ENCODE measurements at places on chromosomes 13 and 19.

DNA sequence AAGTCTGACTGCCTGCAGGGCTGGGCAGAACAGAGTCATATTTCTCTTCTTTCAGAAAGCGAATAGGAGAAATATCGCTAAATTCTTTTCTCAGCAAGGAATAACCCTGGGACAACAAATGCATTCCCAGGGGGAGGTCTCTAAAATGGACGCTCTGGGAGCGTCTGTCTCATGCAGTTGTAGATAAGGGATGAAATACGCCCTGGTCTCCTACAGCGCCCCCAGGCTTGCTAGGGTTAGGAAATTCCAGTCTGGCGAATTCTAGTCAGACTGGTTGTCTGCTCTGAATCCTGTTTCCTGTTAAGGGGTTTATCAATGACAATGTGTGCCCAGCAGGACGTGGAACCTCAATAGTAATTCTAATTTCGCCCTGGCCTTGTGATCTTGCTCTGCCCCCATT lies 1214.1 kb downstream of the DIAPH3 start:
- no peak for DNase-seq

DNA sequence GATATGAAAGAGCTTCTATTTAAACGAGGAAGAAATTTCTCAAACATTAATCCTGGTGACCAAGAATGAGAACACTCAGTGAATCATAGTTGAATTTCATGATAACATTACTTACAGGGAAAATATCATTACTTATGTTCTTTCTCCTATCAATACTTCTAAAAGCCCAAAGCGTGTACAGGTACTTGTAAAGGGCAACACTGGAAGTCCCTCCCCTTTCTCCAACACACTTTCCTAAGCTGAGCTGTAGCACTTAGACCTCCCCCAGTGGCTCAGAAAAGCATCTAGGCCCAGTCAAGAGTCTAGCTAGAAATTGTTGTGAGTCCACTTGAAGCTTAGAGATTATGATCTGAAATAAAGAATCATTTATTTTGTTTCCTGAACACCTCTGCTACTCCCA lies 150.7 kb downstream of the ABCC4 start:
- DNase-seq, result no peak

GRCh38 chr19:55322204-55322885 lies 2.8 kb downstream of the TMEM150B start:
- DNase-seq, result no peak

- no peak for DNase-seq
Measured at GRCh38 chr13:86541461-86541860, 742.2 kb upstream of the SLITRK6 start.

GRCh38 chr13:31898378-31899071 lies 133.0 kb upstream of the FRY start:
- no peak for DNase-seq

DNA sequence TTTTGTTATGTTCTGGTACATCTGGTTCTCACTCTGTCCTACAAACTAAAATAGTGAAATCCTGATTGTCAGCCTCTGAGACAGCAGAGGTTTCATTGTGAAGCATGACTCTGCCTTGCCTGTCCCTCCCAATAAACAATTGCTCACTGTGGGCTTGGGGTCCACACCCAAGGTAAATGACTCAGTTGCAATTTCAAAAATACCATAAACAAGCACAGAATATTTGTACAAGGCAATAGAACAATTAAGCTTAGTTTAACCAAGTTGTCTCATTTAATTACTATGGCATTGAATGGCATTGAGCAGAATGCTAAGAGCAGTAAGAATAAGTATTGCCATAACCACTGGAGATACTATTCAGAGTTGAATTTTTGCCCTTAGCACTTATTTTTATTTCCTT lies 353.6 kb downstream of the SPRY2 start:
- DNase-seq, result no peak

DNA sequence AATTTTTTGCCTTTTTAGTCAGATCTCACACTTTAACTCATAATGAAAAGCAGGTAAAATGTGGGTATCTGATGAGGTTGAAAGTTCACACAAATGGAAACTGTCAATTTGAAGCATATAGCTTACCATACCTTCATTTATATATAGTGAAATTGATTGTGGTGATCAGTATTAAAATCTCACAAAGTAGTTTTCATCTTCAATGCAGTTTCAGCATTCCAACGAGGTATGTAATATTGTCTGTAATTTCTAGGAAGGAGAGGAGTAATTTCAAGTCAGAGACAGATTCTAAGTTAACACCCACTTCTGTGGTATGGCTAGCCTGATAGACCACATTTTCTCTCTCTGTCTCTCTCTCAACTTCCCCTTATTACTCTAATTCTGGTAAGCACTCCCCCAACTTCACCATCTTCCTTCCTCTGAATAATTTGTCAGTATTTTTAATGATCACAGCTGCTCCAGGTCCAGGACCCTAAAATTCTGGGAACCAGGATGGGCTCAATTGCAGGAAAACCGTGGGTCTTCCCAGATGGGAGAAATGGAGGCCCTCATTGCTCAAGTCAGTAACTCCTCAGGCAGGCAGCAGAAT lies 455.7 kb downstream of the FGF9 start:
- no peak for DNase-seq

- no peak for DNase-seq
Measured at GRCh38 chr19:34962687-34963572, 1.1 kb downstream of the ZNF792 start.

DNA sequence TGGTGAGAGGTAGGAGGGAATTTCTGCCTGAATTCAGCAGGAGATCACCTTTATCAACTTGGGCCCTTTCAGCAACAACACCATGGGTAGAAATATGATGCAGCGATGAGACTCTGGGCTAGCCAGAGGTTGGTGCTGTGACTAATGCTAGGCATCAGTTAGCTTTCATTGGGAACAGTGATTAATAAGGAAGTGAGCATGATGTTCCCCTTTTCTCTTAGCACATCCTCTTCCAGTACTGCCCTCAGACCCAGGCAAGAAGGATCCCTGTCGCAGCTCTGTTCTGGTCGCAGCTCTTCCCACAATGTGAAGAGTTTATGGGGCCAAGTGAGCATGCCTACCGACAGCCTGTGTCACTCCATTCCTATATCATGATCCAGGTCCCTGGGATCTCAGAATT lies 100.5 kb downstream of the FLT1 start:
- no peak for DNase-seq

GRCh38 chr19:45939792-45940514 lies 25.4 kb upstream of the NANOS2 start:
- no peak for DNase-seq

- no peak for DNase-seq
Measured at GRCh38 chr13:71613066-71613745, 253.8 kb downstream of the DACH1 start.

DNA sequence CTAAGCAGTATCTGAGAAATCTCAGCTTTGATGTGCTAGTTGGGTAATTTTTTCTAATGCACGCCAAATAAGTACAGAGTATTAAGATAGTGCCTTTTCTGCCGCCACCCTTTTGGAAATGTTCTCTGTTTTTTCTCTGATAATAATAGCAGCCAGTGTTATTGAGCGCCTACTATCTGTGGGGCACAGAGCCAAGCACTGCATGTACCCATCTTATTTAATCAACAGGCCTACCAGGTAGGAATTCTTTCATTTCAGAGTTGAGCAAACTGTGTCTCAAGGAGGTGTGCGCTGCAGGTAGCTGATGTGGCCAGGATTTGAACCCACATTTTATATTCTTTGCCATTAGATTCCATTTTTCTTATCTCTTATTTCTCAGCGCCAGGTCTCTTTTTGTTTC lies 1.4 kb downstream of the EPN1 start:
- DNase-seq, result no peak

- DNase-seq, result no peak
Measured at GRCh38 chr13:99442273-99442895, 58.9 kb upstream of the TM9SF2 start.

DNA sequence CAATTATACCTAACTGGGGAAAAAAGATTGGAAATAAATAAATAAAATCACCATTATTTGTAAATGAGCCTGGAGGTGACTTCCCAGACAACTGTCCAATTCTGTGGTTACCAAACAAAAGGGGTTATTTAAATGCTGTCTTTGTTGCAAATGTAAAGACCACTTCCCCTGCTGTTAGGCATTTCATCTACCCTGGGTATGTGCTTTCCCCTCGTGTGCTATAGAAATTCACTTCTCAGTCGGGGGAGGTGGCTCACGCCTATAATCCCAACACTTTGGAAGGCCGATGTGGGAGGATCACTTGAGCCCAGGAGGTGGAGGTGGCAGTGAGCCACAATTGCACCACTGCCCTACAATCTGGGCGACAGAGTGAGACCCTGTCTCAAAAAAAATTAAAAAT lies 101.9 kb upstream of the AKAP11 start:
- DNase-seq, result no peak

DNA sequence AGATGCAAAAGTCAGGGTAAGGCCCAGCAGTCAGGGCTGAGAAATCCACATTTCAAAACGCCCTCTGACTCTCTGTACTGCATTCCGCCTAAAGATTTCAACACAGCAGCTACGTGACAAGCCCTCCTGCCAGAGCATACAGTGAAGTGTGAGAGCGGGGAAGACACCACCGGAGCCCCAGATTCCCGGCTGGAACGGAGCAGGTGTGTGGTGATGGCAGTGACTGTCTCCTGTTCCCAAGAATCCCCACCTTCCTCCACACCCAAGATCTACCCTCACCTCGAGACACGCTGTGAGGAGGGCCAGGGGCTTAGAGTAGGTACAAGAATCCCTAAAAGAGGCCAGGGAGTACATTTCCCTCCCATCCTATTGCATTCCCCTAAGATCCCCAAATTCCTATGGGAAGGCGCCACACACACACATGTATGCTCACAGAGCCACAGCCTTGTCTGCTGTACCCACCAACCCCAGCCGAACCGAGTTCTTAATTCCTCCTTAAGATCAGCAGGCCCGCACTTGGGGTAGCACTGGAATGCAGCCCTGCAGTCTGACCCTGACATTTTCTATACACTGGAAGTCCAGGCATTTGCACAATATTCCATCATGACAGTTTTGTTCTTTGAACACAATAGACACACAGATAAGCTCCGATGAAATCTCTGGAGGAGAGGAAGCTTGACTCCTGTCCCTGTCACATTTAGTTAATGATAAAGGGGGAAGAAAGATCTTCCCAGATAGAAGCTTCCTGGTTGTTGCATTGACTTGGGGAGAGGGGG lies 102.9 kb downstream of the FOXO1 start:
- no peak for DNase-seq

DNA sequence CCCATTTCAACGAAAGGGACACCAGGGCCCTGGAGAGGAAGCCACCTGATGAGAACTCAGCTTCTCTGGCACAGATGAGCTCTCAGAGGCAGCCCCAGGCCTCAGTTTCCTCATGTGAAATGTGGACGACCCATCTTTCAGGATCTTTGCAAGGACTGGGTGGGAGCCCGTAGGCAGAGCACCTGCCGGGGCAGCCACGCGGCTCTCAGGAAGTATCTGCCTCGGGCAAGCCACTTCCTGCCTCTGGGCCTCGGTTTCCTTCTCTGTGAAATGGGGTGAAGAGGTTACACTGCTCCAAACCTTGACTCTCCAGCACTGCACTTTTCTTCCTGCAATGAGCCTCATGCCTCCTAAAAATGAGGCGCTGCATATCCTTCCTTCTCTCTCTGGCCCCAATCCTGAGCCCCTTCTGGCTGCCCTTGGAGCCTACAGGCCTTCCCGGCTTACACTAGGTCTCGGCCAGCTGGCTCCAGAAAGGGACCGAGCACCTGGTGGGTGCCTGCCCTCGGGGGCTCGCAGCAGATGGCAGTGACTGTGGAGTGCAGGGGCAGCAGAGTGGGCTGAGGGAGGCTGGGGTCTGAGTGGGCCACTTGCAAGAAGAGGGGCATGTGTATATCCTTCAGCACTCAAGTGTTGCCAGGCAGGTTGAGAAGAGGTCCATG lies 3.5 kb downstream of the SSBP4 start:
- no peak for DNase-seq

GRCh38 chr19:46197314-46198070 lies 32.0 kb upstream of the IGFL1 start:
- no peak for DNase-seq

- DNase-seq, result no peak
Measured at GRCh38 chr13:83877651-83878355, 4.5 kb downstream of the SLITRK1 start.

DNA sequence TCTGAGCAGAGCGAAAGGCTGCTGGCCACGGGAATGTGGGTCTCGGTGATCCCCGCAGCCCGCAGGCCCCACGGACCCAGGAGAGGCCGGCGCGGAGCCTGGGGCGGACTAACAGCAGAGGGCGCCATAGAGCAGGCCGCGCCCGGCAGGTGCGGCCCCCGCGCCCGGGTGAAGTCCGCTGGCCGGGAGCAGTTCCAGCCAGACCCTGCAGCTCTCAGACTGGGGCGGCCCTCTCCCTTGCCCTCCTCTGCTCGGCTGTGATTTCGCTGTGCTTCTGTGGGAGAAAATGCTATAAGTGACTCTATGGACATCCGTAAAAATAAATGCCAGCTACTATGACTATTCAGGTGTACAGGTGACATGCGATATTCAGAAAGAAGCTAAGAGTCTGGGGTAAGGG lies 37.7 kb downstream of the GSX1 start:
- DNase-seq, result no peak

DNA sequence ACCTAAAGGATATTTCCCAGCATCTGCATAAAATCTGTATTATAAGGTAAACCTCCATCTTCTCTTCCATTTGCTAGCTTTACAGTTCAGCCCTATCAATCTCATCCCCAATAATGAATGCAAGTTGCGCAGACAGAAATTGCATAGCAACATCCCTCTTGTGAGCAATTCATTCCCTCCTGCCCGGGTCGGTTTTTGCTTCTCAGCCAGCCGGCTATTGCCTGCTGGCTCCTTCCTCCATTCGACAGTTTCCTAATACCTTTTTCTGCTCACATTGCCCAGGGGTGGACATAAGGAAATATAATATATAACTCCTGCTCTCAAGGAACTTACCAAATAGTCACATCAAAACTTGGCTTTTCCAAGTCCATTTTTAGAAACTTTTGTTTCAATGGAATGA lies 125.2 kb downstream of the FGF9 start:
- DNase-seq, result no peak

GRCh38 chr13:94784066-94784465 lies 71.7 kb upstream of the SOX21 start:
- DNase-seq, result no peak

- no peak for DNase-seq
Measured at GRCh38 chr13:76329866-76330580, 556.2 kb downstream of the KCTD12 start.
